Ammon's horn (tissue), 1 donor: ENCODE measurements at places on chromosomes 13 and 19.

GRCh38 chr19:36203293-36203692 is 11.2 kb downstream of the ZNF565 start:
- no peak for DNase-seq

- peak; percentile 50 for DNase-seq
Measured at GRCh38 chr19:9793071-9793591, 24.6 kb upstream of the ZNF846 start.

GRCh38 chr13:44117351-44117750 is 237.6 kb downstream of the LACC1 start:
- no peak for DNase-seq

GRCh38 chr19:46806656-46807055 is 18.3 kb upstream of the SLC1A5 start:
- DNase-seq = peak; percentile 43

DNA sequence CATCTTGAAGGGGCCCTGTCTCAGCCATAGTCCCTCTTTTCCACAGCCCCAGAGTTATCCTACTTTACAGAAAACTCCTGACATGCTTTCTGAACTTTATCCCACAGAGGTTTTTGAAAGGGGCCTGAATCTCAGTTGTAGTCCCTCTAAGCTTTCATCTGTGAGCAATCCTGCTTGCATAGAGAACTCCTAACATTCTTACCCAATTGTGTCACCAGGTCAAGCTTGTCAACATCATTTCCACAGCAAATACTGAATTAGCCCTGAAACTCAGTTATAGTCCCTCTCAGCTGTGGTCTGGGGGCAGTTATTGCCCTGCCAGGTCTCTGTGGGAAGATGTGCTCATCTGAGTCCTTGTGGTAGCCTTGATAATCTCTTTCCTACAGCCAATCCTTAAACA is 2190.3 kb upstream of the PCDH20 start:
- DNase-seq = no peak

- no peak for DNase-seq
Measured at GRCh38 chr13:55728247-55728646, 1412.5 kb upstream of the PRR20A start.

DNA sequence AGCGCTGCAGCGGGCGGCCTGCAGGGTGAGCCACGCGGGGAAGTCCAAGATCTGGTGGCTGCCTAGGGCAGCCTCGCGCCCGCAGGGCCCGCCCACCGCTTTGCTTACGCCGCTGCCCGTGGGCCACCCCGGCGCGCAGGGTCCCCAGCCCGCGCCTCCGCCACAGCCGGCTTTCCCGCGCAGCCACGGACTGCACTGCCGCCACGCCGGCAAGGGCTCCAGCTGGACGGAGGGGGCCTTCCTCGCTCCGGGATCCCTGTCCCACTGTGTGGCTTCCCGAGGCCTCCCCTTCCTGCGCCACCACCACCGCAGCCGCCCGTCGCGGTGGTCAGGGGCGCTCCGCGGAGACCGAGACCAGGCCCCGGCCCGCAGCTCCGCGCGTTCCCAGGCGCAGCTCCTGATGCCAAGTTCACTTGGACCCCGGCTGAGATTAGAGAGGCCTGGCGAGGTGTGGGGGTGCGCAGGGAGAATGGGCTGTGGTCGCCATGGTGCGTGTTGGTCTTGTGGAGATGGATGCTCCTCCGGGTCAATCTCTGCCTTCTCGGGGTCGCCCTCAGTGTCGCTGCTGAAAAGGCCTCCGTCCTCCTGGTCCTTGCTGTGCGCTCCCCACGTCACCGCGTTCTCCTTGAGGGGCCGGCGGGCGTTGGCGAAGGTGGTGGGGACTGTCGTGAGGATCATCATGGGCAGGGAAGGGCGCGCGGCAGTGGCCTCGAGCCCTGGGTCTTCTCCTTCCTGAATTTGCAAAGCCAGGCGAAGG is 17.9 kb upstream of the RNF17 start:
- no peak for DNase-seq

DNA sequence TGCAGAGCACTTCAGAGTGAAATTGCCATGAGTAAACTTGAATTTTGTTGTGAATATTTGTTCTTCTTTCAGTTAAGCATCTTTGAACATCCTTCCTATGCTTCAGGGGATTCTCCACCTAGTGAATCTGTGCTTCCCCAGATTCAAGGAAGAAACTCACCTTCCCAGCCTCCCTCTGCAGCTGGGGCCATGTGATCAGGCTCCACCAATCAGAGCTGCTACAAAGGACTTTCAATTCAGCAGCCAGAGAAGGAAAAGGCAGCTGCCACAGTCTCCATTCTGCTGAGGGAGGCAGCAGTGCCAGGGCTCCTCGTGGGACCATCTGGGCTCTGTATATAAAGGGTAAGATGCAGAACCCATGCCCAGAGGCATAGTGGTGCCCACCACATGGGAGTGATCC is 89.7 kb upstream of the SIAH3 start:
- no peak for DNase-seq

GRCh38 chr13:104871456-104871855 is 1664.0 kb downstream of the EFNB2 start:
- no peak for DNase-seq

DNA sequence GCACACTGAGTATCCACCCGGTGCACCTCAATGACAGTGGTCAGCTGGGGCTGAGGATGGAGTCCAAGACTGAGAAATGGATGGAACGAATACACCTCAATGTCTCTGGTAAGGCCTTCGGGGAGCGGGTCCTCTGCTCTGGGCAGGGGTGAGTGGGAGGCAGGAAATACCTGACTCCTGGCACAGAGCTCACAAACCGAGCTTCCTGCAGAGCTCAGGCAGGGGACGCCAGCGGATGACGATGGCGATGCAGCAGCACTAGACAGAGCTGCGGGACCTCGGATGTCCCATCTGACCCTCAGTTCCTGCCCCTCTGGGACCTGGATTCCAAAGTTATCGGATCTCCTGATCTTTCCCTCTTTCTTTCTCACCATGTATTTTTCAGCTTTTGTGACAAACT is 3.8 kb downstream of the CD22 start:
- no peak for DNase-seq

- peak; percentile 49 for DNase-seq
Measured at GRCh38 chr13:48571126-48571913, 38.4 kb upstream of the RCBTB2 start.

- DNase-seq = peak; percentile 45
Measured at GRCh38 chr13:39038569-39039030, 344 bp downstream of the NHLRC3 start.

DNA sequence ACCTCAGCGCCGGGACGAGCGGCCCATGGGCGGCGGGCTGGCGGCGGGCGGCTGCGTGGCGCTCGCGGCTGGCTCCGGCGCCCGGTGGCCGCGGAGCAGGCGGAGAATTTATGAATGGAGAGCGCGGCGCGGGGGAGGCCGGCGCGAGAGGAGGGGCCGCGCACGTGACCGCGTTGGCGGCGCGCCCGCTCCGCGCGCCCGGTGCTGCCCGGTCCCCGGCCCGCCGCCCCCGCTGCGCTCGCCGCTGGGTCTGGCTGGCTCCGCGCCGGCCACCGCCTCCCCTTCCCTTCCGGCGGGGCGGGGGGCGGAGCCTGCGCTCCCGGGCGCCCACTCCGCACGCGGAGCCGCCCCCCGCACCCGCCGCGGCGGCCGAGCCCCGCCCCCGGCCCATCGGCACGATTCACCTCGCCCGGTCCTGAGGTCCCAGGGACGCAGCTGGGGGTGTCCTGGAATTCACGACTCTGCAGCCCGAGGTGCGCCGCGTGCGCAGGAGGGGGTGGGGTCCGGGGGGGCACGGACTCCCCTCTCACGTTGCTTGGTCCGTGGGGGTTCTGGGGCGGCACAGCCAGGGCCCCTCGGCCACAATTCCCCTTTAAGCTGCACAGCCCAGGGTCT is at the start of gene CBARP:
Gene CBARP (minus strand): TSS at position 252 of the 615 bp plus-strand sequence. CDS start 1,905 bp downstream, outside the sequence.
- no peak for DNase-seq

DNA sequence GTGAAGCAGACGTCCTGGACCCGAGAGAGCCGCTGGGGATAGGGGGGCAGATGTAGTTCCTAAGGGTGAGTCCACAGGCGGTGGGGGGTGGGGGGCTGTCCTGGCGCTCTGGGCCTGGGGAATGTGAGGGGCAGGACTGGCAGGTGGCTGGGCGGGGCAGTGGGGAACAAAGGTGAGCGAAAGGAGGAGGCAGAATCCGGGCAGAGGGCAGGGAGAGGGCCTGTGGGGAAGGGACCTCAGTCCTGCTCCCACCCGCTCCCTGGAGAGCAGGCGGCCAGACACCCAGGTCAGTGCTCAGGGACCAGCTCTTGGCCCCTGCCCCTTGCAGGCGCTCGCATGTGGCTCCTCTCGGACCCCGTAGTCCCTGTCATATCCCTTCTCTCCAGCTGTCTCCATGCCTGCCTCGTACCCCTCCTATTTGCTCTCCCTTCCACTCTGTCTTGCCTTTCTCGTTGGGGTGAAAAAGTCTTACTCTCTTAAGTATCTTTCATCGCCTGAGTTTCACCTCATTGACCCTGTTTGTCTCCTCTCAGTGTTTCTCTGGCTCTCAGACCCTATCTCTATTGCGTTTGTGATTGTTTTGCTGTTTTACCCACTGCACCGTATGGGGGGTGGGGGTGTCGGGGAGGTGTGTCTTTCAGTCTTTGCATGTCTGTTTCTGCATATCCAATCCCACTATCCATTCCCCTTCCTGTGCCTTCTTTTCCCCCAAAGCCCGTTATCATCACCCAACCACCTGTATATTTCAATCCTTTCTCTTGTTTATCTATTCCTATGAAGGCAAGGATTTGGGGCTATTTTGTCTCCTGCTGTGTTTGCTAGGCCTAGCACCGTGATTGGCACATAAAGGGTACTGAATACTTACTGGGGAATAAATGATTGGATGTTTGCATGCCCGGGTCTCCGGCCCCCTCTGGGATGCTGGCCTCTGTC is 5.8 kb downstream of the SPHK2 start:
- no peak for DNase-seq

GRCh38 chr13:27159806-27160563 is 11.6 kb downstream of the USP12 start:
- DNase-seq = no peak

DNA sequence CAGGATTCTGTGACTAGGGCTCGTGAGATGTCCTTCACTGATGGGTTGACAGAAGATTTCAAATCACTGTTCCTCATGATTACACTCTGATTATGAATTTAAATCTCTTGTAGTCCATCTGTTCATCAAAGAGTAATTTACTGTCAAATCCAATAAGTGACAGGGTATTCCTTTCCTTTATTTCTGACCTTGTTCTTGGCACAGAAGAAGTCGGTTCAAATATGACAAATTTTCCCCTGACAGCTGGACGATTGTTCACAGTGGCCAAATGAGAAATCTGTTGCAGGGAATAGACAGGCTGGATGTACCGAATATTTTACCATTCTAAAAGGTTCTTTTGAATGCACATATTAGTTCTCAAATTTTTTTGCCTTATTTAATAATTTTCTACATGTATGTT is 767.3 kb upstream of the GPC6 start:
- no peak for DNase-seq

DNA sequence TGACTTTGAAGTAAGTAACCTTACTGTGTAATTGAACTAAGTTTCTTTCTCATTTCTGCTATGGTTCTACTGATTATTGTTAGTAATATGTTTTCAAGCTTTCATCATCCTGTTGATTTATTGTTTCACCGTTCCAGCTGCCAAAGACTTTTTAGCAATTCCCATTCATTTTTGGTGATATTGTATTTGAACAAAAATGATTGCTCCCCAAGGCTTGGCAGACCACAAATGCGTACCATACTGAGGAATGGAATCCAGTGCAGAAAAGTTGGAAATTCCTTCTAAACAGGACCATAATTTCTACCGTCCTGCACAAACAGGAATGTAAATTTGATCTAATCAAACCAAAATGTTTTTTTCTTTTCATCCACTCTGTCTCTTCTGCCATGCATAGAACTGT is 10.7 kb downstream of the EPSTI1 start:
- no peak for DNase-seq

- DNase-seq = peak; percentile 37
Measured at GRCh38 chr13:40665126-40666044, 1.1 kb downstream of the FOXO1 start.

DNA sequence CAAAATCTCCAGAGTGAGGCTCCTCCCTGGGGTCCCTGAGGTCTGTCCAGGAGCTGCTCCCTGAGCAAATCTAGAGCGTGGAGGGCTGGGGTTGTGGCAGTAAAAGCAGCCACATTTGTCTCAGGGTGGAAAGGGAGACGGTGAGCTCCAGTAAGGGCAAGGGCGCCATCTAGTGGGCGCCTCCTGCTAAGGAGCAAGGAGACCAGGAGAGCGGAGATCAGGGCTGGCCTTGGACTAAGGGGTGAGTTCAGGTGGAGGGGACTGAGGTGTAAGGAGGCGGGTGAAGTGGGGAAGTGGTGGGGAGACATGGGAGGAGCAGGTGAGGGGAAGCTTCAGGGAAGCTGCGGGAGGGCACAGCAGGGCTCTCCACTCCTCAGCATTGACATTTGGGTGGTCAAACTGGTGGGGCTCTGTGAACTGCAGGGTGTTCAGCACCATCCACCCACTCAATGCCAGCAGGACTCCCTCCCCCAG is 5.3 kb upstream of the CEACAM21 start:
- peak; percentile 80 for DNase-seq
